NCI-H69 (cell line): ENCODE measurements at places on chromosomes 5 and 9.
A peak's percentile ranks its signal among the peaks of the same experiment; 100 is the strongest.

- DNase-seq = no peak
Observed at GRCh38 chr5:110268985-110269384, 457.5 kb downstream of the TMEM232 start.

- DNase-seq = peak; percentile 83
Observed at GRCh38 chr5:127925916-127926315, 157.7 kb upstream of the SLC12A2 start.

DNA sequence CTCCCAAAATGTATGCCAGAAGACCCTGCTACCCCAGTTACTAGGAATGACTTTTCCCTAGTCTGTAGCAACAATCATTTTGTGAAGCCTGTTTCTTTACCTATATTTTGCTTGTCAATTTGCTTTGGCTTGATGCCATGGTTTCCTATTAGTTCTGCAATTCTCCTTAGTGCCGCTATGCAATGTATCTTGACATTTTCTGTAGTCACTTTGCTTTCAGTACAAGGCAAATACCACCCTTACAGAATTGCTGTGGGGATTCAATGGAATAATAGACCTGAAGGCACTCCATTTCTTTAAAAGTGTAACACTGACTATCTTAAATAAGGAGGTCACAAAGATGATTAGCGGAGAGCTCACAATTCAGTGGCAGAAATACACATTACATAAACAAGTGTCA is 291.1 kb downstream of the NR2F1-AS1 start:
- peak; percentile 59 for DNase-seq

GRCh38 chr5:17839848-17840247 is 205.6 kb downstream of the TAF11L14 start:
- no peak for DNase-seq

DNA sequence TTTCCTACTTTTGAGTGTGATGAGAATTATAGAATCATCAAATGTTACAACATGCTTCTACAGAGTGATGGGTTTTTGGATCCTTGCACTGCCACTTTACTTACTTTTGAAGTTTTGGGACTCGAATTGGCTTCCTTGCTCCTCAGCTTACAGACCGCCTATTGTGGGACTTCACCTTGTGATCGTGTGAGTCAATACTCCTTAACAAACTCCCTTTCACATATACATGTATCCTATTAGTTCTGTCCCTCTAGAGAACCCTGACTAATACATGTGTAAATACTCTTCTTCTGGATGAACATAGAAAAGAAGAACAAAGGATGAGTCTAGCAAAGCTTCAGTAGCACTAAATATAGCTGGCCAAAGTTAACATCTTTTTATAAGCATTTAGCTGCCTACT is 98.7 kb upstream of the PDE4D start:
- DNase-seq = no peak

- DNase-seq = no peak
Observed at GRCh38 chr5:44312374-44312773, 76.8 kb downstream of the FGF10 start.
